ENCODE measurements at places on chromosomes 1 and 21.

DNA sequence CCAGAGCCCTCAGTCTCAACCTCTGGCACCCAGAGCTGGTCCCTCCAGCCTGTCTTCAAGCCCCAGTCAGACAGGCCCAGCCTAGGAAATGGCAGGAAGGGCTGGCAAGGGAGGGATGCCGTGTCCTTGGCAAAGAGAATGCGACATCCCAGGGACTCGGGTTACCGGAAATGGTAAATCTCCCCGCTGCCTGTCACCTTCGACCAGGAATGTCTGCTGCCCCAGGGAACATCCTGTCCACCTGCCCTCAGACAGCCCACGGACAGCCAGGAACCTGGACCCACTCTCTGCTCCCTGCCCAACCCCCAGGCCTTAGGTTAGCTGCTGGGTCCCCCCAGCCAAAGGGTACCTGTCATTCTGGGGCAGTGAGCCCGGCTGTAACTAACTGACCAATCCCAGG, 23.9 kb downstream of the HSPG2 start:
- no peak for DNase-seq

DNA sequence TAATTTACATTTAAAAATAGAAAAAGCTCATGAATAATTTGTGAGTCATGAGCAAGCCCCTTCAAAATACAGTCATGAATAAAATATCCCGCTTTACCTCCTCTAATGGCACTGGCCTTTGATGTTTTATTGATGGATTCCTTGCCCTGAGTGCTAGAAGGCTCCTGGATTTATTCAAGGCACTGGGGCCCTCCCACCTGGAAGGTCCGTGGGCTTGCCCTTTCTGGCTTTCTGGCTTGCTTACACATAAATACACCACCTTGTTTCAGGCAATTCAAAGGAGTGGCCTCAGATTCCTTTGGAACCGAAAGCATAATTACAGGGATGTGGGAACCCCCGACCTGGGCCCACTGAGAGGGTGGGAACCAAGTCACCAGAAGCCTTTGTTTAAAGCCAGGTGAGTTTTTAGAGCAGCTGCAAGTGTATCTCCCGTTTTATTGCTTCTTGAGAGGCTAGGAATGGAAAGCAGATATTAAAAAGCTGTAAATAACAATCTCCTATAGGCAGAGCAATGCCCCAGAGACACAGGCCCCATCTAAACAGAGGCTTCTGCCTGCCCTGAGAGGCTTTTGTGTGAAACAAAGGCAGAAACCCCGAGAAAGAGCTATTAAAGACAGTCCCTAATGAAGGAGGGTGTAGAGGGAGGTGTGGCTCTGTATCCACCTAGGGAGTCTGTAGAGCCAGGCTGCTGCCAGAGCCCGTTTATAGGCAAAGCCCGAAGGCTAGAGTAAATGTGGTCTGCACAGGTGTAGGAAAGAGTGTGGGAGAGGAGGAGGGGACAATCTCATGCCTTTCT, 126.4 kb downstream of the FAM78B start:
- DNase-seq, result no peak

DNA sequence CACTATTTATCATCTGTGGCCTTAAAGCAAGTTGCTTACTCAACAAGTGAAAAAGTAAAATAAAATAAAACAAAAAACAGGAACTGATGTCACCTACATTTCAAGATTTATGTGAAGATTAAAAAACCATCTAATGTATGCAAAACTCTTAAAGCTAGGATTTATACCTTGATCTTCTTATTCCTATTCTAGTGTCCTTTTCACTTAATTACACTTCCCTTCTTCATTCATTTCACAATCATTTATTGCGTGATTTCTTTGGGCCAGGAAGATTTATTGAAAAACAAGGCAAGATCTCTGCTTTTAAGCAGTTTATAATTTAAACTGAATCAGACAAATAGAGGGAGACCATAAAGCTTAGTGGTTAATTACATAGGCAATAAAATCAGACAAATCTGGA, 18.6 kb downstream of the PTGER3 start:
- DNase-seq, result no peak

- no peak for DNase-seq
Measured at GRCh38 chr1:108708691-108709660, 3.7 kb upstream of the FNDC7 start.

- DNase-seq, result no peak
Measured at GRCh38 chr21:34770576-34770975, 101.8 kb downstream of the CLIC6 start.

- DNase-seq, result no peak
Measured at GRCh38 chr1:6334261-6334993, 59.1 kb downstream of the ACOT7 start.

- DNase-seq, result no peak
Measured at GRCh38 chr1:65812065-65812464, 19.4 kb downstream of the PDE4B start.

GRCh38 chr1:107831921-107832320, 133.1 kb downstream of the VAV3 start:
- no peak for DNase-seq

DNA sequence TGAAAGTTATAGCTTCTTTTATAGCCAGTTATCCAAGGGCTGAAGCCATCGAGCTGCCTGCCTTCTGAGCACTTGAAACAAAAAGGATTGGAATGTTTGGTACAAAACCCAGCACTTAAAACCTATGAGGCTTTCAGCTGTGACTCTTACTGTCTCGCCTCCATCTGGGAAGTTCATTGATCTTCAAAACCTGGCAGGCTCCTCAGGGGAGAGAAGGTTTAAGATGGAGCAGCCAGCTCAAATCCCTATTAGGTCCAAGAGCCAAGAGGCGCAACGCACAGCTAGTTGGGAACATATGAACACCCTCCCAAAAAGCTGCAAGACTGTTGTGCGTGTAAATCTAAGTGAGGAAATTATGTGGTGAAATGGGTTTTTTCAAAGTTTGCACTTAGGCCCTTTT, 33.4 kb downstream of the BACE2 start:
- no peak for DNase-seq

- no peak for DNase-seq
Measured at GRCh38 chr1:109492779-109493178, 1.1 kb upstream of the CYB561D1 start.

- DNase-seq, result no peak
Measured at GRCh38 chr1:58968360-58968952, 184.6 kb upstream of the JUN start.

GRCh38 chr1:109151146-109151990, 37.5 kb downstream of the ELAPOR1 start:
- peak; percentile 66 for DNase-seq

DNA sequence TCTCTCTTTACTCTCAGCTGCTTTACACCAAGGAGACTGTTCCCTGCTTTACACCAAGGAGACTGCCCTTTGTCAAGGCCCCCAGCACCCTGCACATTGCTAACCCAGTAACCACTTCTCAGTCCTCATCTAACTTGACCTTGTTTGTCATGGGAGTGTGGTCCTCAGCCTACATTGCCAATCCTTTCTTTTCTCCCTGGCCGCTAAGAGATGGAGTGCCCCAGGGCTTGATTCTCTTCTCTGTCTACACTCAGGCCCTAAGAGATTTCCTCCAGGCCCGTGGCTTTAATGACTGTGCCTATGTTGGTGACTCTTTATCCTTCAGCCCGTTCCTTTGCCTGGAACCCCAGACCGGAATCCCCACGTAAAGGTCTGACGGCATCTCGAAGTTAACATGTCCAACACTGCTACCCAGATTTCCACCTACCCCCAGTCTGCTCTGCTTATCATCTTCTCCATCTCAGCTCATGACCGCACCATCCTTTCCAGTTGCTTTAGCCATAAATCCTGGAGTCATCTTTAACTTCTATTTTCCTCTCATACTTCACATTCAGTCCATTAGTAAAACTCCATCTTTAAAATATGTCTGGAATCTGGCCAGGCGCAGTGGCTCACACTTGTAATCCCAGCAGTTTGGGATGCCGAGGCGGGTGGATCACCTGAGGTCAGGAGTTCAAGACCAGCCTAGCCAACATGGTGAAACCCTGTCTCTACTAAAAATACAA, 9.5 kb upstream of the SEMA4A start:
- DNase-seq, result no peak

DNA sequence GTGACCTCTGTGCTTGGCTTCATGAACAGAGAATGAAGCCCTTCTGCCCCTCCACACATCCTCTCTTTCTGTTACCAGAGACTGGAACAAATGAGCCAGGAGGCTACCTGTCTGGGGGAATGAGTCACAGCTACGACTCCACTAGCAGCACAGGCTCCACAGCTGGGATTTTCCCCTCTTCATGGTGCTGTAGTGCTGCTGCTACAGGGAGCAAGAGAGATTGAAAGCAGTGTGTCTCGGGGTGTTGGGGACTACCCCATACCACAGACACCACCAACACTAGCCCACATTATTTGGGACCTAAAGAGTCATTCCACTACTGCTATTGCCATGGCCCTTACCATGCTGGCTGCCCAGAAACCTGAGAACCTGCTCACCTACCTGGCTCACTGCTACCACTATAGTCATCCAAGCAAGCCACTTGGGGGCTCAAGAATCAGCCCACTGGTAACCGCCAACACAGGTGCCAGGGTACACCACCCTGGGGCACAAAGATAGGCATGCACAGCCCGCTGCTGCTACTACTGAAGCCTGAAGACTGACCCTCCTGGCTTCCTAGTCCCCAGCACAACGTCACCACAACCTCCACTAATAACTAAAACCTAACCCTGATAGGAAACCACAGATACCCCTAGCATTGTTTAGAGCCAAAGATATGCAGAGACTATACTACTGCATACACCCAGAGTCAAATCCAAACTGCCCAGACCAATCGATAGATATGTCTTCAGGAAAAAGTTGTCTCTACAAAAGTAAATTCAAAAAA, 17.7 kb downstream of the CD1E start:
- DNase-seq, result no peak

DNA sequence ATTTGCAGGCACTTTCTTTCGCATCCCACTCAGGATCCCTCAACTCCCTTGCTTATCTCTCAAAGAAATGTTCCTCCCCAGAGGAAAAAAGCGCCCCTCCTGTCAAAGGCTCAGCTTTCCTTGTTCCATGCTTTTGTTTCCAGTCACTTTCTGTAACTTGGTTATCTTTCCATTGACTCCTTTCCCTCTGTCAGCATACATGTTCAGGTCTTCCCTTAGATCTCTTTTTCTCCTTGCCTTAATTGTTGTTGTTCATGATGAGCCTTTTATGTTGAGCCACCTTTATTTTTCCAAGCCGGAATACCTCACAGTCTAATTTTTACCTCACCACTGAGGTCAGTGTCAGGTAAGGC, 46.5 kb upstream of the PODN start:
- DNase-seq, result no peak

GRCh38 chr1:12035312-12035711, 16.0 kb downstream of the MIIP start:
- no peak for DNase-seq

GRCh38 chr1:197041486-197042353, 25.3 kb downstream of the F13B start:
- no peak for DNase-seq

GRCh38 chr1:35637401-35637809, 3.9 kb downstream of the PSMB2 start:
- no peak for DNase-seq

DNA sequence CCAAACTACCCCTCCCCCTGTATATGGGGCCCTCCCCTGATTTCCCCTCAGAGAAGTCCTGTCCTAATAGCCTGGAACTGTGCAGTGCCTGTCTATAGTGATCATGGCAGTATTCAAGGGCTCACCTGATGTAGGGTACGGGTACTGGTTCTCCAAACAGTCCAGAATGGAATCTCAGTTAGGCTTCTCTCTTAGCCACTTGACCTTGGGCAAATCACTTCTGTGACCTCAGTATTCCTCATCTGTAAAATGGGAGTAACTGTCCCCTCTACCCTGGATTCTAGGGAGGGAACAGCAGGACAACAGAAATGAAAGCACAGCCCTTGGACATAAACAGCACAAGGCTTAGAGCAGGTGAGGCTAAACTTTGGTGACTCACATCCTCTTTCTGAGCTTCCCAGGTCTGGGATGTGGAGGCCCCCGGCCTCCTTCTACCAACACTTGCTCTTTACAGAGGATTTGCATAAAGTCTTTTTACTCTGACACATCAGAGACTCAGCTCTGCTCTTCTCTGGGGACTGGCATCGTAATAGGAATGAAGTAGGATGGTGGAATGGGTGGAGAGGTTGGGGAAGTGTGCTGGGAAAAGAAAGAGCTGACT, 20.0 kb upstream of the PDZK1IP1 start:
- DNase-seq, result no peak

- DNase-seq, result no peak
Measured at GRCh38 chr1:87600854-87601253, 272.2 kb downstream of the LMO4 start.

DNA sequence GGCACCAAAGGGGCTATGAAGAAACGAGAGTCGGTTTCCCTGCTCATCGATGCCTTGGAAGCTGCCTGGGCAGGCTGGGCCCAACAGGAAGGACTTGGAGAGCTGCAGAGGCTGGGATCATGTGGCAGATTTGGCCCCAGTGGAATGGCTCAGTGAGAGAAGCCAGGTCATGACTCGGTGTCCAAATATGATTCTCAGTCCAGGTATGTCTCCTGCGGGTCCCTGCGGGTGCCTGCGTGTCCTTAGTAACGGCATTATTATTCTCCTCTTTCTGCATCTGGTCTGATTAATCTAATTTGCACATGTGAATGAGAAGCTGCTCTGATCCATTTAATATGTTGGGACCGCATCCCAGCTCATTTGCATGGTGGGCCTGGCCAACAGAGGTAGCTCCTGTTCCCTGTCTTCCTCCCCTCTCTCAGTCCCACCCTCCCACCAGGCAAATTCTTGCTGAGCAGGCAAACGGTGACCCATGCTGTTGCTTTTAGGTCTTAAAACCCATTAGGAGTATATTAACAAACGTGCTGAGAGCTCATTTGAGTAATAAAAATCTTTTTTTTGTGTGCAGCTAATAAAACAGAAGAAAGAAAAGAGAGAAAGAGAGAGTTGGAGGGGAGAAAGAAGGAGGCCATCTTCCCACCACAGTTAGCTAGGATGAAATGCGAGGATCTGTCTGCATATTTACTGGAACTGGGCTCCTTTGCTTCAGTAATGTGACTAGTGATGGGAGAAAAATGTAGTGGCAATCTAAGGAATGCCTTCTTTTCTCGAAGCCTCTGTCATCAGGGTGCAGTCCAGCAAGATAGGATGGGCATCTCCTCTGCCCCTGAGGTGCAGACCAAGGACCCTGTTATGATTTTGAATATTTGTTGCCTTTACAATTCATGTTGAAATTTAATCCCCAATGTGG, 133.5 kb downstream of the HMGB4 start:
- DNase-seq, result no peak

GRCh38 chr1:150018165-150018564, 7.6 kb upstream of the OTUD7B start:
- DNase-seq, result no peak
